ENCODE measurements at places on chromosomes 7 and 10.
A peak's percentile ranks its signal among the peaks of the same experiment; 100 is the strongest.

DNA sequence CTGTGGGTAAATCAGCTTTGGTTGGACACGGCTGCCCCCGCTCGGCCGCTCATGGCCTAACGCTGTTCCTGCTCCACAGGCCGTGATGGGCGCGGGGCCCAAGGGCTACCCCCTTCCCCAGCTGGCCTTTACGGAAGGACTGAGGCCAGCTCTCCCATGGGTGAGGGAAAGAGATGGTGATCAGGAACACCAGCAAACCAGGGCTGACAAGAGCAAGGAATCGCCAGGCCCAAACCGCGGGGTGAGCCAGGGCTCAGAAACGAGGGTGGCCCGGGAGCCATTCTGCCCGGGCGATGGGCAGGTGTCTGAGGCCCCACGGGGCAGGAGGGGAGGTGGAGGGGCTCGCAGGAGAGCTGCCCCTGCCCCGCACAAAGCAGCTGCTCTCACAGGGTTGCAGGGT is 26.6 kb downstream of the GPER1 start:
- no peak for DNase-seq

- DNase-seq, result peak; percentile 6
These were observed 381.8 kb downstream of the TCERG1L start for GRCh38 chr10:130929422-130930325.

DNA sequence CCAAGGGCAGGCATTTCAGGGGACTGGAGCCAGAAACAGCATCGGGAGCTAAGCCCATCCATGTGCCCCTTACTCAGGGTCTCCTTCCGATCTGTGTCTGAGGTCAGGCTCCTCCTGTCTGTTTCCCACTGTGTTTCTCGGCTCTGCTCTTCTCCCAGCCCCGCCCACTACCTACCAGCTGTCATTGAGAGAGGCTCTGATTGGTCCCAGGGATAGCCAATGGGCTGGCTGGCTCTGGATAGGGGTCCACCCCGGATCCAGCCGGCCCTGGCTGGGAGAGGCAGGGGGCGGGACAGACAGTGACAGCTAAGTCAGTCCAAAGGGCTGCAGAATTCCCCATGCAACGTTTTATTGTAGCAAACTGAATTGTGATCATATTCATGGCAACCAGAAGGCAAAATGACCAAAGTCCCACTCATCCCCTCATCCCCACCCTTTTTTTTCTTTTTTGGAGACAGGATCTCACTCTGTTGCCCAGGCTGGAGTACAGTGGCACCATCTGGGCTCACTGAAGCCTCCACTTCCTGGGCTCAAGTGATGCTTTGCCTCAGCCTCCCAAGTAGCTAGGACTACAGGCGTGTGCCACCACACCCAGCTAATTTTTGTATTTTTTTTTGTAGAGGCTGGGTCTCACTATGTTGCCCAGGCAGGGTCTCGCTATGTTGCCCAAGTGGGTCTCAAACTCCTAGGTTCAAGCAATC is 76.3 kb downstream of the CLIP2 start:
- peak; percentile 31 for DNase-seq

DNA sequence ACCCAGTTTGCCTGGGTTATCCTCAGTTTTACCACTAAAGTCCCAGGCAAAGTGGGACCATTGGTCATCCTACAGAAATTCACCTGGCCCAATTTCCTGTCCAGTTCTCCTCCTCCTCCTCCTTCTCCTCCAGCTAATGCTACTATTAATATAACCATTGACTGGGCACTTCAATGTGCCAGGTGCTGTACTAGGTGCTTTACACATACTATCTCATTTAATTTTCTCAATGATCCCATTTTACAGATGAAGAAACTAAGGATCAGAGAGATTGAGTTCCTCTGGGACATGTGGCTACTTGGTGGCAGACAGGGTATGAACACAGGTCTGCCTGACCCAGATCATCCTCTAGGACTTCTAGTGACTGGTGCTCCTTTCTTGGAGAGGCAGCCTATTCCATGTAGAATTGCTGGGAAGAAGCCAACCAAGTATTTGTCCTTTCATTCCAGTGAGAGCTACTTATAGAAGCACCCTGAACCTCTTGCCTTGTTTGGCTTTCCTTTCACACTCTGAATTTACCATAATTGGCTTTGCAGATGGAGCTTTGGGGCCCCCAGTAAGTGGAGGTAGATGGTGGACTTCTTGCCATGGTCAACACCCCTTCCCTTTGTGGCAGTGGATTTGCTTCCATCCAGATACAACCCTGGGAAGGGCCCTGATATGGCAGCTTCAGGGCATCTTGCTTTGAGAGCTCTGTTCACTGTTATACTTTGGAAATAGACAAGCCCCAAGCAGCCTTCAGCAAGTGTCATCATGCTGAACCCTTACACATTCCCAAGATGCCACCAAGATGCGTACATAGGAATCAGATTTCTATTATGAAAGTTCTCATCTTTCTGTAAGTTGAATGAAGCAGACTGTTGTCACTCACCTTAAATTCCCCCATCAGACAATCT is 78.7 kb downstream of the MYOF start:
- no peak for DNase-seq

- no peak for DNase-seq
These were observed 37.8 kb downstream of the GOLGA7B start for GRCh38 chr10:97887399-97887798.

DNA sequence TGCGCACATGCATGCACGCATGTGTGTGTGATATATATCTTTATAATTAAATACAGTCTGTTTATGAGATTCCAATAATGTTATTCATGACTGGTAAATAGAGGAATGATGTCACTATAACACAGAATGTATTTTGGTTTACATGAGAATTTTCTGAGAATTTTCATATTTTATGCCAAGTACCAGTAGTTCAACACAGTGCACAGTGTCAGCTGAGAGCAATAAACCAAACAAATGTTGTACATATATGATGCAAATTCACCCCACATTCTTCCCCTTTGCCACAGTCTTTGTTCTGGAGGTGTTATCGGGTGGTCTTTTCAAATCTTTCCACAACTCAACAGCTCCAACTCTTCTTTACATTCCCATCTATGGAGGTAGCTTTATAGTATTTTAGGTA is 462.2 kb upstream of the GRM3 start:
- DNase-seq, result no peak

DNA sequence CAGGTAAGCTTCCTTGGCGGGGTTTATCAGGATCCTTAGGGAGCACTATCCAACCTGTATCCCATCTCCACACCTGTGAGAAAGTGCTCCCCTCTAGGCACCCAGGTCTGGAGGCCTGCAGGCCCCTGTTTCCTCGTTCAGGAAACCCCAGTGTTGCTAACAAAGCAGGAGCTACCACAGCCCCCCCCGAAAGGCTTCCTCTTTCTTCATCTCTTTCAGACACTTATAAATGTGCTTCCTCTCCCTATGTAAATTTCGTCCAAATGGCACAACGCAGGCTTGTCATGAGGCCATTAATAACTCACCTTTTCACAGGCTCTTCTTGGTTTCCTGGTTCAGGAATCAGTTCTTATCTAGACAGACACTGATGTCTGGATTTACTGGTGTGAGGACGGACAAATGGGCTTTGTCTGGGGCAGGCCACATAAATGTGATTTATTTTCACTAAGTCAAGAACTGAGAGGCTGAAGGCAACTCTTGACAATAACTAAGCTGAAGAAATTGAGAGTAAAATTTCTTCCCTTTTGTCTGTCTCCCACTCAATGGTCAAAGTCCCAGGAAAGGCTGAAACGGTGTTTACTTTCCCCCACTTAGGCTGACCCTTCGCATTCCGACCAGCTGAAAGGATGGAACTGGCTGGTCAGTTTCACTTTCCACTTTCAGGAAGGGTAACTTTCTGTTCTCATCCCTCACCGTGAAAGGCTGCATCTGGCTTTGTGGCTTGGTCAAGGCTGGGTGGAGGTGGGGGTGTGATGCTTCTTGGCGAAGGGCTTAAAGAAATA is 46.8 kb downstream of the PIK3AP1 start:
- no peak for DNase-seq

- DNase-seq, result no peak
These were observed 14.8 kb downstream of the PRKRIP1 start for GRCh38 chr7:102410918-102411317.

- no peak for DNase-seq
These were observed 194.1 kb downstream of the CACNB2 start for GRCh38 chr10:18334116-18334867.

GRCh38 chr7:48089046-48090003 is at the start of gene UPP1:
Gene UPP1, plus strand, starts transcription at chr7:48089265. Its CDS starts 5,519 bp downstream, at chr7:48094784.
- DNase-seq, result peak; percentile 87

DNA sequence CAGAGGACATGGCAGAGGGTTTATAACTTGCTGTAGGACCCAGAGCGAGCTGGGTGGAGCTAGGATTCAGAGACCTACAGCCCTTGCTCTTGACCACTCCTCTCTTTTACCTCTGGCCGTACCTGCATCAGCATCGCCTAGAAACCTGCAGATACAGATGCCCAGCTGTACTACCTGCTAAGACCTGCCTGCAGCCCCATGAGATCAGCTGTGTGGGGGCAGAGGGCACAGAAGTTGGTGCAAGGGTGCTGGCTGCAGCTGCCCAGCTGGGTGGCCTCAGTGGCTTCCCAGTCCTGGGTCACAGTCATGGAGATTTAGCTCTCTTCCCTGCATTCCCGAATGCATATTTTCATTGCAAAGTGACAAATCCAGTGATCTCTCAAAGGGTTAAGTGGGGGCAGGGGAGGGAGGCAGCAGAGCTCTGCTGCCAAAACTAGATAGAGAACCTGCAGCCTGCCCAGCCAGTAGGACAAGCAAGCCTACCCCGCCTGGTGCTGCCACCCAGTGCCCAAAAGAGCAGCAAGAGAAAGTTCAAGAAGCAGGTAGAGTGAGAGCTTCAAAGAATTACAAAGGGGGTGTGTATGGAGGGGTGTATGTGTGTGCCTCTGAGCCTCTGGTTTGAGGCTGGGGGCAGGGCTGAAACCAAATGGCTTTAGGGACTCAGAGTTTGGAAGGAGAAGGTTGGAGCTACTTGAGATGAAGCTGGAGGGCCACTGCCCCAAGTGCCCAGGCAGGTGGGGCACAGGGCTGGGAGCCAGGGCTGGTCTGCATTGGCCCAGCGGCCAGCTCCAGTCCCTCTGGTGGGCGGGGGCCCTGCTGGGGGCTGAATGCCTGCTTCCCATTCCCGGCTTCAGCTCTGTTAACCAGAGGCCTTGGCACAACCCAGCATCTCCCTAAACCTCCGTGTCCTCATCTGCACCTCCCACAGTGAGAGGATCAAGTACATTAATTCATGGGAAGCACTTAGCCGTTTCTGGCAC is 6.9 kb downstream of the FAM241B start:
- DNase-seq, result no peak

GRCh38 chr7:148155000-148155399 is 435.6 kb upstream of the C7orf33 start:
- no peak for DNase-seq

- no peak for DNase-seq
These were observed 85.9 kb downstream of the FRMD4A start for GRCh38 chr10:14244801-14245211.

DNA sequence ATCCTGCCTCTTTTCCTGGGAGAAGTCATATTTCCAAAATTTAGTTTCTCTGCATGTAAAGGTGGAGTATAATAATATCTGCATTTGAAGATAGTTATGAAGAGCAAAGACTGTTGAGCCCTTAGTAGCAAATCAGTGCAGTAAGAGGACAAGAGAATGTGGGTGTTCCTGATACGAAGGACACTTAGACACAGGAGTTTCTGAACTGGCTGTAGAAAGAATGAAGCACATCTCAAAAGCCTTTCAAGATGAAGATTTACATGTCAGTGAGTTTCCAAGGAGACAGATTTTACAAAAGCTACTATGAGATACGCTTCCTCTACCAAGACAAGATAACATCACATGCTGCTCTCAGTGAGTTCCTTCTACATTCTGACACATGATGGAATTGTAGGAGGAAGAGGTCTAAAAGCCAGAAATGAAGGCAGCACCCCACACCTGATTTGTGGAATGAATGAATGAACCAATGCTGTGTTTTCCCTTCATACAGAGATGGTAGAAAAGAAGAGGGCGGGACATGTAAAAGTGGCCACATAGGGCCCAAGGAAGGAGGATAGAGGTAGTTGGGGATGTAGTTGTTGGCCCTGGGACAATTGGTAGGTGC is 173.6 kb upstream of the PDE1C start:
- no peak for DNase-seq

- no peak for DNase-seq
These were observed 13.0 kb upstream of the LIMK1 start for GRCh38 chr7:74070619-74070921.

GRCh38 chr7:44048031-44048795 is 3.7 kb downstream of the DBNL start:
- DNase-seq, result no peak

- DNase-seq, result no peak
These were observed 118.0 kb downstream of the OAT start for GRCh38 chr10:124300735-124301134.

- peak; percentile 17 for DNase-seq
These were observed 94.1 kb downstream of the SH3PXD2A start for GRCh38 chr10:103761075-103761920.

- DNase-seq, result no peak
These were observed 106.6 kb upstream of the SHH start for GRCh38 chr7:155918720-155919390.

DNA sequence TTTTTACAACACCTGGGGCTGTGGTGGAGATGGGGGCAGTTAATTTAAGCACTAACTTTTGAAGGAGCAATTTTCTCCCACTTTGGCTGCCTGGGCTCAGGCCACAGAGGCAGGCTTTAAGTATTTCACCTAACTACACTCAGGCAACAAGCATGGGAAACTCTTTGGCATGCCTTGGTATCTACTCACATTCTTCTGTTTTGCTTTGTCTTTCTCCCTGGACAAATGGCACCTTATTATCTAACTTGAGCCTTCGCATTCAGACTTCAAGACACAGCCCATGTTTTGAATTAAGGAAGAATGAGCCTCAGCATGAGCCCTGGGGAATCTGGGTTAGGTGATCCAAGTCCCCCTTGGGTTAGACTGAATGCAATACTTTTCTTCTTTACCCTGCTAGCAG is 31.8 kb upstream of the BMPER start:
- no peak for DNase-seq

- no peak for DNase-seq
These were observed 93.1 kb downstream of the NRP1 start for GRCh38 chr10:33241351-33241750.

GRCh38 chr10:76647301-76647700 is 990.3 kb downstream of the KCNMA1 start:
- no peak for DNase-seq

GRCh38 chr7:29156907-29157452 is 10.6 kb upstream of the CPVL start:
- DNase-seq, result no peak

DNA sequence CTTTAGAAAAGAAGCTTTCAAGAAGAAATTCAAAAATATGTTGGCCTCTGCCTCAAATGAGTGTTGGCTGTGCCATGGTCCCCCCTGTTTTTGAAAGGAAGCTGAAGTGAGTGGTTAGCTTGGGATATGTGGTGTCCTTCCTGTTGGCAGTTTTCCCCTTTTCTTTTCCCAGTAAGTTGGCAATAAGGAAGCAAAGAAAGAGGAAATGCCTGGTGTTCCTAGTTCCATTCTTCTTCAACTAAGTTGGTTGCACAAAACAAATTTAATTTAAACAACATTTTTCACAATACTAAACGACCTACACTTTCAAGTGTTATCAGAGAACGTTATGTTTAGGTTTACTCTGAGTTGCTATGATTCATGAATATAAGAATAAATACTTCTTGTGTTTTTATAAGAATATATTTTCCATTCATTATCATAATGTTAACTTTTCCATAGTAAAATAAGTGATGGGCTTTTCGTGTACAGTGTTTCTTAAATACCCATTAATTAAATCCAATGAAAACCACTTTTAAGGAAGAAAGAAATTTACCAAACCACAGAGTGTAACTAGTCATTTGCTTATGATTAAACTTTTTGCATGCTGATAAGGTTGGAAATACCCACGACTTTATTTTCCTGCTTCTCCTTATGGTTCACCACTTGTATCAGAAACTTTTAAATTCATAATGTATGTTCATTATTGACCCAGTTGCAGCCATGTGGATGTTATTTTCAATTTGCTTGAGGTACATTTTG is 7.7 kb downstream of the HDAC9 start:
- no peak for DNase-seq
